ELR (cell line): ENCODE measurements at places on chromosomes 3 and 15.

DNA sequence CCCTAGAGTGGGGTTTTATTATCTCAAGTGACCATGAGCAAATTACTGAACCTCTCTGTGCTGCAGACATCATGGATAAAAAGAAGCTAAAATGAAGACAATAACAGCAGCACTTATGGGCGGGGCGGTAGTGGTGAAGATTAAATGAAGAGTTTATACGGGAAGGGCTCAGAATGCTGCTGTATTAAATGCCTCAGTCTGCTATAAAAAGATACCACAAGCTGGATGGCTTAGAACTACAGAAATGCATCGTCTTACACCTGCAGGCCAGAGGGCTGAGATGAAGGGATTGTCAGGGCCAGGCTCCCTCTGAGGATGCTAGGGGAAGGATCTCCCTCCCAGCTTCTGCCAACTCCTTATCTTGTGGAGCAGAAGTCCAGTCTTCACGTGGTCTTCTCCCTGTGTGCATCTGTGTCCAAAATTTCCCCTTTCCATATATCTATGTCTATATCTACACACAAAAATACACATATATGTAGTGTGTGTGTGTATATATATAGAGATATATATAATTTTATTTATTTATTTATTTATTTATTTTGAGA is 2.9 kb downstream of the ALG1L2 start:
- no peak for DNase-seq

DNA sequence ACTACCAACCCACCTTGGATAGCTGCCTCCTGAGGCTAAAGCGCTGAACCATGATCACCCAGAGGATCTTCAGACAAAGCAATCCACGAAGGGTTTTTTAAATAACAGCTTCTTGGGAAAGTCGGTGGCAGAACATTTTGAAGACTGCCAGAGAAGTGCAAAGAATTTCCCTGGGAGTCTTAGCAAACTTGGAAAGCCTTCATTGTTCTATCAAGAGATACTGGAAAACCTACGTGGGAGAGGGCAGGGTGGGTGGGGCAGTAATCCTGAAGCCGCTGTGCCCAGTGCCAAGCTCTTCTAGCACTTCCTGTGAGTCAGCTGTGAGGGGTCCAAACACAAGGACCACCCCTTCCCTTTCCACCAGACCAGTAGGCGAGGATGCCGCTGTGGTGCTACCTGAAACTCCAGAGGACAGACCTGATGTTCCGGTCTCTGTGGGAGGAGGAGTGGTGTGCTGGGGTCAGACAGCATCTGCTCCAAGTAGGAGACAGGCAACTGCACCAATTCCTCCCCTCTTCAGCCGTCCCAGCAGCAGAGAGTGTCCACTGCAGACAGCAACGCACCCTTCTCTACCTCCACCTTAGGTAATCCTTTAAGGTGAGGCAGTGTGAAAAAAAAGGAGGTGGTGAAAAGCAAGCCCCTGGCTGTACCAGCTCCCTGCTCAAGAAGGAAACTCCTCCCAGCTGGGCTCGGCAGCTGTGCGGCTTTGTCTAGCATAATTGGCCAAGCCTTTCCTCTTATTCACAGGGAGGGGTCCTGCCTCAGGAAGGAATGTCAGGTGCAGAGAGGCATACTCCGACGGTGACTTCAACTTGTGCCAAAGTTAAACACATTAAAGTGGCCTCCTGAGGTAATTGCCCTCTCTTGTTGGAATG is 99.0 kb downstream of the TMCC1 start:
- peak; percentile 43 for DNase-seq

GRCh38 chr3:49626101-49626581 is 48.0 kb upstream of the APEH start:
- peak; percentile 42 for DNase-seq

- no peak for DNase-seq
Measured at GRCh38 chr3:24550588-24550987, 55.9 kb upstream of the THRB start.

GRCh38 chr15:56798639-56799038 is 65.3 kb upstream of the ZNF280D start:
- DNase-seq, result no peak

DNA sequence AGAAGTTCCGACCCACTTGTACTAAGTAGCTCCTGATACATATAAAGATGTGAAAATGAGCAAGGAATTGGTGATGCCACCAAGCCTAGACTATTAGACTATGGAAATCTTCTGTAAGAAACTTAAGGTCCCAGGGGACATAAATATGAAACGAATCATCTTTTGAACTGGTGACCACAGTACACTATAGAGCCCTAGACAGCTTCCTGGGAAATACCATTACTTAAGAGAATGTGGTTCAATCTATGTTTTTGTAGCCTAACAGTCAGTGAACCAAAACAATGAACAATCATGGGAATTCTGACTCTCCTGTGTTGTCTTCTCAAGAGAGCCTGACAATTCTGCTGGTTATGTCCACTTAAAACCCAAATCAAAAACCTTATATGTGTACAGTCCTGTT is 191.6 kb downstream of the GREM1 start:
- peak; percentile 63 for DNase-seq

GRCh38 chr3:80767604-80768003 is 993.8 kb downstream of the GBE1 start:
- DNase-seq, result peak; percentile 25

DNA sequence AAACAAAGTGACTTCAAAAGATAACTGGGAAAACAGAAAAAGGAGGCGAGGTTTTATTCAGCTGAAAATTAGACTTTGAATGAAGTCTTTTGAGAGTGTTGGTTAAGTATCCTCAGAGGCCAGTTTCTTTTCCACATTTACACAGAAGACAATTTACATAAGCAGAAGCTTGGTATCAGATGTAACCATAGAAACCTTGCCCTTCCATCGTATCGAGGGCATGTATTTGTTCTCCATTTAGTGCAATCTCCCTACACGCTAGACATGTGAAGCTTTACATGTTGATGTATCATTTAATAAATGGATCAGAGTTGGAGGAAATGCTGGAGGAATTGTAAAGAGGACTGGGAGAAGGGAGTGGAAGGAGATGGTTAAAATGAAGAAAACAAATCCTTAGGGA is 161.0 kb upstream of the CRBN start:
- DNase-seq, result no peak

DNA sequence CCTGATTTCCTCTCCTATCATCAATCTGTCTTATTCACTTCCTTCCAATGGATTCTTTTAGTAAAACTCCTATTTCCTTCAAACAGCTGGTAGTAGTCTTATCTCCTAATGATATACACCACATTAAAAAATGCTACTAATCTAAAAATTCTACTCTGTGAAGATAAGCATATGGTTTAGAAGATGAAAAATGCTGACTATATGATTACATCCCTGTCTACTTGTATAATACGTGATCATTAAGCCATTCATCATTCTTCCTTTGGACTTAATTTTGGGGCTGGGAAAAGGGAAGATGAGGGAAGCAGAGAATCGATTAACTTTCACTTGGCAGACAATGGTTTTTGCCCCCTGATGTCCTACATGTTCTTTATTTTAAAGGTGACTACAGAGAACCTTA is 453.1 kb downstream of the NSUN3 start:
- no peak for DNase-seq
